DMS 273 treated with DMSO at 0.1 percent for 48 hours (cell line): ENCODE measurements at places on chromosomes 4 and X.
A peak's percentile ranks its signal among the peaks of the same experiment; 100 is the strongest.

GRCh38 chrX:110803506-110803905, 7.9 kb upstream of the CHRDL1 start:
- no peak for DNase-seq

DNA sequence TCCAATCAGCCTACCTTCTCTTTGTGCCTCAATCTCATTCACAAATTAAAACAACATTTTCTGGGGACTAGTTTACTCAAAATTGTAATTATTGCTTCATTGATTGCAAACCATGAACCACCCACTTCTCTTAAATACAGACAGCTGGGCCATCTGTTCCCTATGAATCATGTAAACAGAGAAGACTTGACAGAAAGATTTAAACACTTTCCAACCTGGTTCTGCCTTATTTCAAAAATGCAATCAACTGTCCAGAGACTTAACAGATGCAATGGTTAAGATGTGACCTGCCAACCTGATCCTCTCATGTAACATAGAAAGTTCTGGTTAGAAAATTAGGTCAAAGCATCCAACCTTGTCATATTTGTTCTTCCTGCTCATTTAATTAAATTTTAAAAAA, 20.8 kb upstream of the SERTM2 start:
- peak; percentile 29 for DNase-seq

DNA sequence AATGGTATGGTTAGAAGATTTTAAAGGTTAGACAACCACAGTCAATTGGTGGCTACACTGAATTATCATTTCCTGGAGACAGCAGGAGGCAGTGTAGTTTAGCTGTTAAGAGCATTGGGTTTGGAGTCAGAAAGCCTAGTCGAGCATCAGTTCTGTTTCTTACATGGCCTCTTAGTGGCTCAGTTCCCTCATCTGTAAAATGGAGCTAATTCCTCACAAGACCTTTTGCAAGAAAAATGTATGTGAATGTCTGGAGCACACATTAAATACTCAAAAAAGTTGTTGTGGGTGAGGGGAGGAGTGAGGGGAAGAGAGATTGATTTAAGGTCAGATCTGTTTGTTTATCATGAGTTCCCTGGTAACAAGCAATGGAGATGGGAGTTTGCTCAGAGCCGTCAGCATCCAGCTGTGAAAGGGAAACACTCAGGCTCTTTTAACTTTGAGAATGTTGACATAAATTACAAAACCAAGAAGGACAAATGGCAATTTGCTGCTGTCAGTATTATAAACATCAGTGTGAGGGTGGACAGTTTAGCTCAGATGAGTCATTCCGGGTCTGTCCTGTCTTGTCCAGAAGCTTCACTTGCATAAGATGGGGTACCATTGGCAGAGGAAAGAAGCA, 98.2 kb upstream of the PGRMC2 start:
- DNase-seq = no peak

DNA sequence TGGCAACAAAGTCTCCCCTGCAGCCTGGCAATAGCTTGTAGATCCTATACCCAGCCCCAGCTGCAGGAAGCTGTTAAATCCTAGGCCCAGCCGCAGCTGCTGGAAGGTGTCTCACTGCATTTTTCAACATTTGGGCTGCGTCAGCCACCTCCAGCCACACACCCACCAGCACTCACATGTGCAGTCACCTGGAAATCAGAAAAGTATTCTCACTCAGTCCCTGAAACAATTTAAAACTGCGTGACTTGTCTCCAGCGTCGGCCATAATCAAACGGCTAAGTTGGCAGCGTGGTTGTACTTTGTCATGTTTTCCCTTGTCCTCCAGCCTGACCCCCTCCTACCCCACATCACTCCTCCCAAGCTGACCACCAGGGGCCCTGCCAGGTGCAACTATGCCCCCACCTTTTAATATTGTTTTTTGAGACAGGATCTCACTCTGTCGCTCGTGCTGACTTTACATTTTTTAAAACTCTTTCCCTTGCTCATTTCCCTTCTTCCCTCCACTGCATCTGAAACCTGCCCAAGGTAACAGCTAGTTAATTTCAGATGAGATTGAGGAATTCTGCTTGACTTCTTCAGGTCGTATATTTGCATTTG, 97.2 kb upstream of the FRG1 start:
- DNase-seq = no peak

DNA sequence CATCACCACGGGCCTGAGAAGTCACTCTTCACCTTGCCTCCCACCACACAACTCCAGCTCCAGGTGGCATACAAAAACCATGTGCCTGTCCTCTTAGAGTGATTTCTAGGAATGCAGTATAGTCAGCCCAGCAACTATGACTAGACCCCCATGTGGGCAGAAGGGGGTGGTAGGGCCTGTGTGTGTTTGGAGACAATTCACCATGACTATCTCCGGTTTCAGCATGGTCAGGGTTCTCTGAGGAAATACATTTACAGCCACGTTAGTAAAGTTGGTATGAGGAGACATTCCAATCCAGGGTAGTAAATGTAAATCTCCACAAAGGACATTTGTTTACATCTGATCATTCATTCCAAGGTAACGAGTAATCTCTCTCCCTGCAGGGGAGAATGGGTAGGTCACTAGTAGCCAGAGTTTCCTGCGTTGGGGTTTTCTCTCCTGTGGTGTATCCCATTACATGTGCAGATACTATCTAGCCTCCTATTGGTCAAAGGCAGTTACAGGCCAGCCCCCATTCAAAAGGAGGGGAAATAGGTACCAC, 4.2 kb upstream of the MTMR1 start:
- DNase-seq = no peak

DNA sequence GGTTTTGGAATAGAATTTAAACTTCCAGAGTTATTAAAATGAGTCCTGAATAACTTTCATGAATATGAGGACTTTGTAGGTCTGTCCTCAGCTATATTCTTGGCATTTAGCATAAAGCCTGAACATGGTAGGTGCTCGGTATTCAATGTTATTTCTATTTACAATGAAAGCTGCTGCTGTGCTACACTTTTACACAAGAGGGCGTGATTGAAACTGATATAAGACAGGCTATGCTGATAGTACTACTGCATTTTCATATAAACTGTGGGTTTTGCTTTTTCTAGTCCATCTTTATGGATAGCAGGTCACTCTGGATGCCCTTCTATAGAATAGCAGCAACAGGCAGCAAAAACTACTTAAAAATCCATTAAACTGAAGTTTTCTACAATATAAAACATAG, 12.3 kb upstream of the GNPDA2 start:
- DNase-seq = no peak

- DNase-seq = no peak
Observed at GRCh38 chr4:176646311-176646710, 146.4 kb downstream of the VEGFC start.

DNA sequence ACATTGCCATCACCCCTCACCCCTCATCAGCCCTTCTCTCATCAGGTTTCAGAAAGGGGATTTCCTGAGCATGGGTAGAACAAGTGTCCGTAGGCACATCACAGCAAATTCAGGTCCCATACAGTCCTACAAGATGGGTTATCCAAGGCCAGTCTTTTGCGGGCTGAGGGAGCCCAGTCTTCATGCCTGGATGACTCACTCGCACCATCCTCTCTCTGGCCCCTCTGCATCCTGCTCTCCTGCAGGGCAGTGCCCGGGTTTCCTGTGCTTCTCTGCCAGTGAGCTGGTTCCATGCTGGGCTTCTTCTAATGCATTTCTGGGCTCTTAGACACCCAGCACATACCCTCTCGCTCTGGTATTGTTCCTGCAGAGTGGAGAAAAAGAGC, 7.3 kb upstream of the INTS6L start:
- DNase-seq = no peak

DNA sequence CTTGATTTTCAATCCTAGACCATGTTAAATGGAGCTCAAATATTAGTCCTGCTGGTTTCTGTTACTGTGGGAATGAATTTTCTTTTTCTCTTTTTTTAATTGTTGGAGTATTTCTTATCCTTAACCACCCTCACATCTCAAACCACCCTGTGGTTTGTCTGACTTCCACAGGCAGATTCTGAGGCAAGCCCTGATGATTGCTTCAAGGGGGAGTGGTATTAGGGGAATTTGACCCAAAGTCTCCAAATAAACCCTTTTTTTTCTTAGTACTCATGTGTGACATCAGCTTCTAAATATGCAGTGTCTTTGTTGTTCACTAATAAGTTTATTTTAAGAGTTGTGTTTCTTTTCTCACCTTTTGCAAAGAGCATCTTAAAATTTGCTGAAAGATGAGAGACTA, 810.3 kb downstream of the IL1RAPL1 start:
- no peak for DNase-seq

DNA sequence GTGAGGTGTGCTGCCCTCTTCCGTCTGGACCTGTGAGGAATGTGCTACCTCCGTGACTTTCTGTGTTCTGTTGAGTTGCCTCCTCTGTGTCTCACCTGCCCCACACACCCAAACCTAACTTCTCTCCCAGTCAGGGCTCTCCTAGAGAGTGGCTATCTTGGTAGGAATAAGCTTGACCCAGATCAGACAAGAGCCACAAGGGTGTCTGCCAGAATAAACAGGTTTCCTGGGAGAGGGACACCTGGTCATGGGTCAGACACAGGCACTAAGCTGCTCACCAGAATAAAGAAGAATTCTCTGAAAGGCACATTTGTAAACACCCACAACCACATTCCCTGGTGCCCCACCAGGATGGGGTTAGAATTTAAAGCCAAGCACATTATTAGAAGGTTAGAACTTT, 11.1 kb downstream of the ZNF182 start:
- no peak for DNase-seq

DNA sequence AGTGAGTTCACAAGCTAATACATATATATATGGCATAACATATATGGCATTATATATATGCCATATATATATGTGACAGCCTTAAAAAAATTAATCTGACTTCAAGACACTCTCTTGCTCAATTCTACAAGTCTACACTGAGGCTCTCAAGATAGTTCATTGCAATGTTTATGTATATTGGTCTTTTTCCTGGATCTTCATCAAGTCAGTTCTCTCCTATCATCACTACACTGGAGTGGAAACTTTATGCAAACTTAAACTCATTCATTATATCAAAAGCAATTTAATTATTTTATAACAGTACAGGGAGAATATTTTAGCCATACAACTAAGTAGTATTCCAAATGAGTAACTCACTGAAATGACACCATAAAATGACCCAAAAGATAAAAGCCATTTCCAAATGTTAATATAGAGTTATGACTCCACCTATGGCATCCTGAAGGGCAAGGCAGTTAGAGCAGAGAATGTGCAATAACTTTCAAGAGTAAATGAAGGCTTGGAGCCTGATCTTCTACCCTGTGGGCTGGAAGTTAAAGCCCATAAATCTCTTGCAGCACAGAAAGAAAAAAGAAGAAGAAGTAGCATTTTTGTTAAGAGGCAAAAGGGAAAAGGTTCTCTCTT, 176.3 kb upstream of the SLIT2 start:
- DNase-seq = no peak

- no peak for DNase-seq
Observed at GRCh38 chrX:50677789-50678188, 136.2 kb downstream of the SHROOM4 start.

DNA sequence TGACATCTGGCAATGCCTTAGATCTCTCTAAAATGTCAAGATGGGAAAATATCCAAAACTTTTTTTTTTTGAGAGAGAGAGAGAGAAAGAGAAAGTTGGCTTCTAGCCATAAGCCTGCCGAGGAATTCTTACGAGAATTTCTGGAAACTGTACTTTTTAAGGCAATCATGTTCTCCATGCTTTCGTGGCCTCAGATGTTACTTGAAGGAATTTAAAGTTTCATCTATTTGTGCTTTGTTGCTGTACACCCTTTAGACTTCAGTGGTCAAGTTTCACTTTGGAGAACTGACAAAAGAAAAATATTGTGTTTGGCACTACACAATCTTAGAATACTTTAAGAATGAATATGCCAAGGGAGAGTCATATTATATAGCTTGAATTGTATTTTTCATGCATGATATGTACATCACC, 53.9 kb downstream of the FAT4 start:
- DNase-seq = no peak

DNA sequence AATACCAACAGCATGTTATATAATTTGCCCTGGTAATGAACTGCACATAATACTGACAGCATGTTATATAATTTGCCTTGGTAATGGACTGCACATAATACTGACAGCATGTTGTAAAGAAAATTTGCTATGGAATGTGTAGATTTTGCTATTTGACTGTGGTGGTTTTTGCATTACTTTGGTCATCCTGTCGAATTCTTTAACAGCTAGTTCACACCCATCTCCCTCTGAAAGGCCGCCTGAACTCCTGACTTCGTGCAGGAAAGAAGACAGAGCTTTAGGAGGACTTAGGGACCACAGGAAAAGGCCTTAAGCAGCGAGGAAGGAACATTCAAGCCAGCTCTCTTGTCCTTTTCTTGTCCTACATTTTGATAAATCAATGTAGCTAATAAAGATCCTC, 45.2 kb upstream of the DCLK2 start:
- DNase-seq = no peak

- DNase-seq = no peak
Observed at GRCh38 chrX:66632981-66633380, 5.9 kb downstream of the EDA2R start.

- no peak for DNase-seq
Observed at GRCh38 chrX:69286565-69286906, 121.3 kb upstream of the PJA1 start.

DNA sequence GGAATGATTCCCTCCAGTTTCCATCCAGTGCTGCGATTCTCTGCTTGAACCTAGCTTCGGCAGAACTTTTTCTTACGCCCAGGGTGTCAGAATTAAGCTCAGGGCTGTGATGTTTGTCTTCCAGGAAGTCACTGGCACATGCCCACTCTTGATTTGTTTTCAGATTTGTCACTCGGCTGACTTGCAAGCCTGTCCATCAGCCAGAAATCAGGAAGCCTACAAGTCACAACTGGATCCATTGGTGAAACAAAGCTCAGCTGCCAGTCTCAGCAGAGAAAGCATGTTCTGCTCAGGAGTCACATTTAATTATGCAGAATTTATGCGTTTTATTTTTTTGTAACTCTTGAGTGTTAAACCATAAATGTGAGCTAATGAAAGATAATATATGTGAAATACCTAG, 38.2 kb upstream of the PNPLA4 start:
- DNase-seq = no peak

DNA sequence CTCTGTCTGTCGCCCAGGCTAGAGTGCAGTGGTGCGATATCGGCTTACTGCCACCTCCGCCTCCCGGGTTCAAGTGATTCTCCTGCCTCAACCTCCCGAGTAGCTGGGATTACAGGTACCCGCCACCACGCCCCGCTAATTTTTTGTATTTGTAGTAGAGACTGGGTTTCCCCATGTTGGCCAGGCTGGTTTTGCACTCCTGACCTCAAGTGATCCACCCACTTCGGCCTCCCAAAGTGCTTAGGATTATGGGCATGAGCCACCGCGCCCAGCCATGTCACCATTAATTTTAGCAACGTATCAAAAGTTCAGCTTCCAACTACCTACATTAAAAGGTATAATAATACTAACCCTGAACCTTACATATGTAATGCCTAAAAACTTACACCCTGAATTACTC, 940 bp upstream of the UTP3 start:
- DNase-seq = no peak

- DNase-seq = no peak
Observed at GRCh38 chr4:169345316-169345721, 74.6 kb upstream of the SH3RF1 start.
